CD8-positive, alpha-beta T cell (primary cell): ENCODE measurements at places on chromosomes 16 and 17. TPM values are rescaled to one million over a fixed set of nuclear protein-coding genes. Genes with fewer than 3 reads are reported as not detected.

PIRT gene
- total RNA-seq, result not detected

PGP gene
- total RNA-seq, result 7.7 TPM

KCNJ16 gene
- total RNA-seq, result not detected

ZNF286A gene
- total RNA-seq, result 23.3 TPM

DOC2A gene
- total RNA-seq, result not detected

MIF4GD gene
- total RNA-seq, result 32.7 TPM

PDILT gene
- not detected for total RNA-seq

CFAP52 gene
- total RNA-seq, result not detected

SLC16A6 gene
- total RNA-seq, result 11.0 TPM

TP53TG3C gene
- total RNA-seq, result not detected

PHAF1 gene
- 9.6 TPM for total RNA-seq

KRTAP4-16 gene
- total RNA-seq, result not detected

KIF18B gene
- 0.11 TPM for total RNA-seq

CDK5RAP3 gene
- 220 TPM for total RNA-seq

ENO3 gene
- total RNA-seq, result 17.6 TPM

ST3GAL2 gene
- 6.1 TPM for total RNA-seq

TBC1D3I gene
- 0.41 TPM for total RNA-seq

SLC6A2 gene
- not detected for total RNA-seq

PDF gene
- 3.6 TPM for total RNA-seq

SLC35G6 gene
- total RNA-seq, result not detected

PSKH1 gene
- 13.4 TPM for total RNA-seq

SLC43A2 gene
- total RNA-seq, result 9.7 TPM

SAMD14 gene
- 0.31 TPM for total RNA-seq

TBC1D3 gene
- total RNA-seq, result not detected

EFCAB5 gene
- total RNA-seq, result 0.56 TPM

CYGB gene
- total RNA-seq, result 0.47 TPM

KRTAP16-1 gene
- 1.1 TPM for total RNA-seq

LPO gene
- not detected for total RNA-seq
